Upper lobe of left lung (tissue), 6 donors: ENCODE measurements at places on chromosomes 4 and X. TPM values are rescaled to one million over a fixed set of nuclear protein-coding genes. Genes with fewer than 3 reads are reported as not detected.
A peak's percentile ranks its signal among the peaks of the same experiment; 100 is the strongest.

- no peak for DNase-seq
Observed at GRCh38 chr4:185013417-185014125, 4.7 kb upstream of the HELT start.

GRCh38 chr4:71186566-71187403 lies 152.0 kb upstream of the SLC4A4 start:
- peak; percentile 93 for DNase-seq

- no peak for DNase-seq
Observed at GRCh38 chr4:73817341-73817740, 19.1 kb upstream of the CXCL6 start.

DNA sequence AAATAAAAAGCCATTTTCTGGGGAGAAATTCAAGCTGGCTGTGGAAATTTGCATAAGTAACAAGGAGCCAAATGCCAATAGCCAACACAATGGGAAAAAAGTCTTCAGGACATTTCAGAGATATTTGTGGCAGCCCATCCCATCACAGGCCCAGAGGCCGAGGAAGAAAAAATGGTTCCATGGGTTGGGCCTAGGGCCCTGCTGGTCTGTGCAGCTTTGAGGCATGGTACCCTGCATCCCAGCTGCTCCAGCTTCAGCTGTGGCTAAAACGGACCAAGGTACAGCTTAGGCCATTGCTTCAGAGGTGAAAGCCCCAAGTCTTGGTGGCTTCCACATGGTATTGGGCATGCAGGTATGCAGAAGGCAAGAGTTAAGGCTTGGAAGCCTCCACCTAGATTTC lies 14.2 kb upstream of the IL9R start:
- DNase-seq, result no peak

The PAPSS1 gene
- total RNA-seq, result 54.4 TPM
